Stimulated activated CD4-positive, alpha-beta T cell treated with anti-CD3 and anti-CD28 coated beads, Interleukin-15, amount 100 ng/mL, for 1 hour (primary cell): ENCODE measurements at places on chromosomes 4 and X.

GRCh38 chr4:92551616-92552015, 247.8 kb downstream of the GRID2 start:
- no peak for DNase-seq

- DNase-seq = no peak
Observed at GRCh38 chr4:124593494-124593893, 119.0 kb downstream of the ANKRD50 start.

GRCh38 chr4:70868778-70869177, 29.1 kb upstream of the GRSF1 start:
- DNase-seq = no peak

- DNase-seq = no peak
Observed at GRCh38 chr4:55949482-55949802, 697 bp downstream of the CEP135 start.

- DNase-seq = no peak
Observed at GRCh38 chr4:6802025-6802424, 19.5 kb downstream of the KIAA0232 start.

GRCh38 chr4:72446353-72447055, 122.5 kb downstream of the ADAMTS3 start:
- DNase-seq = no peak

DNA sequence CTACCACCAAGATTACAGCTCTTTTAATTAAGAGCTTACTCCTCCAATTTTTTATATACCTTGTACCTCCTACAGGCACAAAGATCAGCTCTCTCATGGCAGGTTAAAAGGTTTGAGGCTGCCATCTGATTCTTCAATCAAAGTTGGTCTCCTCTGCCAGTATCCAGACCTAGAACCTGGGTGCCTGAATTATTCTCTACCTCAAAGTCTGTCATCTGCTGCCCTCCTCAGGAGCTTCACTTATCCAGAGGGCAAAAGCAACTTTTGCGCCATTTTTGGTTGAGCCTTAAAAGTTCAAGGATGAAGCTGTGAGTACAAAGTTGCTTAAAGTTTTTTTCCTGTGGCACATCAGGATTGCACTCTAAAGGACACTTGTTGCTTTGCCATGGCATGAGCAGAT, 343.7 kb upstream of the PPP1R2C start:
- no peak for DNase-seq

DNA sequence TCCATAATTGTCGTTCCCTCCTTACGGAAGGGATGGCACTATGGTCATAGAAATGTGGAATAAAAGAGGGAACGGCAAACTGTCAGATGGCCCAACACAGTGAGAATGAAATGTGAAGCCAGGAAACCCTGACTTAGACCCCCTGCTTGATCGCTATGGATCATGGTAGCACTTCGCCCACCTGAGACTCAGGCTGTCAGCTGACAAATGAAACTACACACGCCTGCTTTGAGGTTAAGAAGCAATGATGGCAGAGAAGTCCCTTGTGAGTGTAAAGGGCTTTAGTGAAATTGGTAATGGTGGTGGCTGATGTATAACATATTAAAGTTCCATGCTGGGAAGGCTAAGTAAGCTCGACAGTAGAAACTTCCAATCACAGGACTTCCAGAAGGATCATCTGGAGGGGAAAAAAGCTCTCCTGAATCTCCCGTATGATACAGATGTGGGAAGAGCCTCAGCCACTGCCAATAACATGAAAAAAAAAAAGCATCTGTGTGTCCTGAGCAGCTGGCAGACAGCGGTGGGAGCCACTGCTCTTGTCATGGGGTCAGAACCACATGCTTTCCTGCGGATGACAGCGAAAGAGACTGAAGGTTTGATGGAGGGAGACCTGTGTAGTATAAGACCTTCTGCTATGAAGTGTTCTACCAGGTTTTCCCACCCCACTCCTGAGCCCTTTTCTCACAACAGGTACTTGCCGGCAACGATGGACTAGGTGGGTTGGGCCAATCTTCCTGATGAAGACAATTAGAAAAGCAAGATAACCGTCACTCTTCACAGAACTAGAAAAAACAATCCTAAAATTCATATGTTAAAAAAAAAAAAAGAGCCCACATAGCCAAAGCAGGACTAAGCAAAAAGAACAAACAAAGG, 107.6 kb downstream of the AFAP1 start:
- DNase-seq = no peak

- no peak for DNase-seq
Observed at GRCh38 chrX:116282751-116283150, 112.2 kb downstream of the AGTR2 start.

DNA sequence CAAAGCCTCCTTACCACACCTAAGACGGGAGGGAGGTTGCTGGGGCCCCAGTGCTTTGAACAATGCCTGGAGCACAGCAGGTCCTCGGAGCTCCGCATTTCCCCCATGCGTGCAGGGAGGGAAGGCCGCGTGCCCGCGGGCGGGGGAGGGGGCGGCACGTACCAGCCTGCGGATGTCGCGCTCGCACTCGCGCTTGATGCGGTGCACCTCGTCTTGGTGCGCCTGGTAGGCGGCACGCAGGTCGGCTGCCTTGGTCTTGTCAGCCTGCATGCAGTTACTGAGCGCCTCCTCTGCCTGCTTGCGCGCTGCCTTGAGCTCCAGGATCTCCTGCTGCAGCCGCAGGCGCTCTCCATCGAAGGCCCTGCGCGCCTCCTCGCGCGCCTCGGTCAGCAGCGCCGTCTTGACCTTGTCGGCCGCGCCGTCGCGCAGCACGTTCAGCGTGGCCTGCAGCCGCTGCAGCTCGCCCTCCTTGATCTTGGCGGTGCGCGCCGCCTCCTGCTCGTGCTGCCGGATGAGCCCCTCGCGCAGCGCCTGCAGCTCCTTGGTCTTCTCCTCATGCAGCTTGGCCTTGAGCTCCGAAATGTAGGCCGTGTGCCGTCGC, 87.2 kb upstream of the C4orf50 start:
- no peak for DNase-seq

DNA sequence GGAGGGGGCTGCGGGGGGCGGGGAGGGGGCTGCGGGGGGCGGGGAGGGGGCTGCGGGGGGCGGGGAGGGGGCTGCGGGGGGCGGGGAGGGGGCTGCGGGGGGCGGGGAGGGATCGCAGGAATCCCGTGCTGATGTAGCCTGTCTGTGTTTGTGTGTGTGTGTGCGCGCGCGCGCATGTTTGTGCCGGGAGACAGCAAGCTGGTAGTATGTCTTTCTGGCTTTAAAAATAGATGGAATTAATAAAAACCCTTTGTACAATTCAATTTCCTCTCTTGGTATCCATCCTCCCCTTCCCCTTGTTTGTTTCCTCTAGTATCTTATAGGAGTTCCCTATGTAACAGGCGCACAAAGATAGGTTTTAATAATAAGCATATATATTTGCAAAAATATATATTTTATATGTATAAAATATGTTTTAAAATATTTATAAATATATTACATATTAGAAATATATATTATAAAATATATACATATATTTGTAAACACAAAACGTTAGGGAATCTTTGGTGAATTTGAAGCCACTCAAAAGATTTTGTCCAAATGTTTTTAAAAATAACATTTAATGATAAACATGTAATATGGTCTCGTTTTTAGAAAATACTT, 782 bp downstream of the ARHGAP24 start:
- DNase-seq = no peak

GRCh38 chr4:84263415-84263814, 235.7 kb downstream of the NKX6-1 start:
- no peak for DNase-seq

DNA sequence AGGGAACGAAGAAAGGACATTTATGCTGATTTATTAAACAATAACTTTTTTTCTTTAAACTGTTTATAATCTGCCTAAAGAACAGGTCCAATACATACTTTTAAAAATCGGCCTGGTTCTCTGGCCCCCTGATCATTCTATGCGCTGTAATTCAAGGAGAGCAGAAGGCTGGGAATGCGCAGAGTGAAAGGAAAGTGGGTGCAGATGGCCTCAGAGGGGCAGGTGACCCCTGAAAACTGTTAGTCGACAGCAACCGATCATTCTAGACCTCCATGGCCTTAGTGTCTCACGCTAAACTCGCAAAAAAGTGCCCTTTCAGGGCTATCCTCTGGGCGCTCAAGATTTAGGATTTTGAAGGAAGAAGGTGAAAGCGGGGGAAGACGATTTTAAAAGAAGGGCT, 2.2 kb downstream of the PDE5A start:
- no peak for DNase-seq

DNA sequence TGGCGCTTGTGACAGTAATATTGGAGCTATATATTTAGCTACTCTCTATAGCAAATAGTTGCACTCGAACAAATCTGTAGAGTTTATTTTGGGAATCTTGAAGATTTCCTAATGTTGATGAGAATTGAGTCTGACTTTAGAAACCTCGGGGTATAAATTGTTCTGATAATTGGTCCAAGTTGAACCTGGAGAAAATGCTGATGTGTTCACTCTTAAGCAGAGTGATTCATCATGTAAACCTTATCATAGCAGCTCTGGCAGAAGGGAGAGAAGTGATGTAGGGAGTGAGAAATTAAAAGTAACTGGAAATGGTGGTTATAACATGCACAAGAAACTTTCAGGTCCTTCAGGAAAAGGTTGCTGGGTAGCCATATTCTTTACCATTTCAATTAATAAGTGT, 16.4 kb upstream of the SLC4A4 start:
- DNase-seq = no peak

- DNase-seq = no peak
Observed at GRCh38 chr4:78137532-78137931, 80.4 kb downstream of the FRAS1 start.

- no peak for DNase-seq
Observed at GRCh38 chr4:176995-177394, 52.7 kb downstream of the ZNF718 start.

DNA sequence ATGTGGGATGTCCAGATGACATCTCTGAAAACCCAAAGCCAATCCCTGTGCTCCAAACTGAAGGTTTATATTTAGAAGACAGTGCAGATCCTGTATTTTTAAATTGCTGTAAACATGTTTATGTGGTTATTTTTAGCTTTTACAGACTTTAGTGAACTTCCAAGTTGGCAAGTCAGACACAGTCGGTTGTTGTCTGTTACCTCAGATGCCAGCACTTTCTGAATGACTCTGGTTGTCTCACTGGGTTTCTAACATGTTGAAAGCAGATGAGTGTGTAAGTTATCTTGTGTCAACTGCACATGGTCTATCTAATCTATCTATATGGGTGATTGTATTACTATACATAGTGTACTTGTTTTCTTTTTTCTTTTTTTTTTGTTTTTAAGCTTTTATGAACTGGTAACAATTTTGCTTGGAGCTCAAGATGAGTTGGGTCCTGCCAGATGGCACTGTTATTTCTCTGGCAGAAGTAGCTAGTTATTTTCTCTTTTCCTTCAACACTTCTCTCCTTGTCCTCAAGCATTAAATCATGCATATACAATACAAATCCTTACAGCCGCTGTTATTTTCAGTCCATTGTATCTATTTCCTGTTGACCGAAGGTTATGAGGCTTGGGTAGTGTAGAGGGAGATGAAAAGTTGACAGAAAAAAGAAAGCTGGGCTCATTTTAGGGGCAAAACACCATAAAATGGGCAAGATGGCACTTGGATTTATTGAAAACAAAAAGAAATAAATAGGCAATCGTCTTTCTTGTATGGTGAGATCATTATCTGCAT, 66.3 kb downstream of the GAB1 start:
- no peak for DNase-seq

GRCh38 chr4:55033296-55033695, 92.1 kb downstream of the KDR start:
- no peak for DNase-seq

GRCh38 chrX:22060415-22061280, 28.5 kb downstream of the PHEX start:
- no peak for DNase-seq

- no peak for DNase-seq
Observed at GRCh38 chrX:32673193-32673592, 538.2 kb downstream of the DMD start.

DNA sequence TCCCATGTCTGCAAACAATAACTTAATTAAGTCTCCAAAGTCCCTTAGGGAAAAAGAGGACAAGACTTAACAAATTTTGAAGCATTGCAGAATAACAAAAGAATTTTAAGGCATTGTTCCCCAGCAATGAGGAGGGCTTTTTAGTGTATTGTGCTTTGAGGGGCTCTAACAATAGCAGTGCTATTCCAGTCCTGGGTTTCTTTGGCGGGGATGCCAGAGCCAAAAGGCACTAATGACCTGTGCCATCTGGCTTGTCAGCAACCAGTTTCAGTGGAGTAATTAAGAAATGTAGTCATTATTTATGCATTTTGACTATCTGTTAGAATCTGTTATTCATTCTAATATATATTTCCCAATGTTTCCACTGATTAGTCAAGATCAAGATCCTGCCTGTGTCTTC, 575.4 kb downstream of the SPRY1 start:
- DNase-seq = no peak

- no peak for DNase-seq
Observed at GRCh38 chrX:134764202-134764785, 106.0 kb upstream of the PLAC1 start.
